ENCODE measurements at places on chromosomes 7 and 10. TPM values are rescaled to one million over a fixed set of nuclear protein-coding genes. Genes with fewer than 3 reads are reported as not detected.

GRCh38 chr7:55165176-55165861 lies 146.5 kb downstream of the EGFR start:
- DNase-seq, result peak; percentile 46

- no peak for DNase-seq
Observed at GRCh38 chr10:113470372-113471240, 82.2 kb upstream of the HABP2 start.

Gene DNAJC1
- 26.4 TPM for total RNA-seq

Gene ZNF425
- total RNA-seq, result 3.2 TPM

Gene SPACDR
- total RNA-seq, result 3.6 TPM

Gene CYP3A7
- not detected for total RNA-seq

Gene TDRD1
- 0.31 TPM for total RNA-seq

Data from sciatic nerve (tissue), 2 donors.